ENCODE measurements at places on chromosomes 7 and 10.

- no peaks in the 10 kb centered on the region for H3K27me3 ChIP-seq
- H3K4me1 ChIP-seq, result no peaks in the 10 kb centered on the region
- no peak overlapping the region for H3K4me3 ChIP-seq
- H3K36me3 ChIP-seq, result no peaks in the 10 kb centered on the region
Measured at GRCh38 chr10:10519674-10520073, 498.0 kb upstream of the CELF2 start.

DNA sequence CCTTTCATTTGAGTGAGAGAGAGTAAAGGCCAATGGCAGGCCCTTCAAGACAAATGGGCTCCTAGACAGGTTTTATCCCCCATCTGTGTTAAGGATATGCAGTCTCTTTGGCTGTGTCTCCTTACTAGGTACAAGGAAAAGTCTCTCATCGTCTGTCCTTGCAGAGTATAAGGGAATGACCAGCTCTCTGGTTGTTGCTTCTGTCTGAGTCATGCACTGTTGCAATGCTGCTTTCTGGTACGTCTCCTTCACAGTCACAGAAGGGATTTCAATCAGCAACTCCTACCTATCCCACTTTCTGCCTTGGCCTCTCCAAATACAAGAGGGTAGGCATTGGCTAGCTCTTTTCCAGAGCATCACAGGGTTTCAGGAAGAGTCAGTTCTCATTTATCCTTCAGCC lies 48.1 kb downstream of the CTTNBP2 start:
- DNase-seq, result no peak
- H3K4me3 ChIP-seq, result no peak overlapping the region
- H3K27me3 ChIP-seq, result no peaks in the 10 kb centered on the region
- H3K4me1 ChIP-seq, result peaks cover 6% of the 10 kb centered on the region
- no peaks in the 10 kb centered on the region for H3K36me3 ChIP-seq

DNA sequence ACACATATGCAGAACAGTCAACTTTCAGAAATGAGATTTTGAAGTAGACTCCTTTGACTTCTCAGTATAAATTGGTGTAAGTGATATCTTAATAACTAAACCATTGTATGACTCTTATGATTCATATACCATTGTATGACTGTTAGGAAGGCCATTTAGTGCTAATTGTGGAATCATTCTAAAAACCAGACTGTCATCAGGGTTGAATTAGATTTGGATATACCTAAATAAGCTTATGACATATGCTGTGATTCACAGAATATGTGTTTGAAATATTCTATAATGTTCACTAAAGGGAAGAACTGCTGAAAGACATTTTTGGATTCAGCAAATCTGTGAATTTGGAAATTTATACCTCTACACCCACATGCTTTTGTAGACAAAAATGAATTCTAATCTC lies 438.1 kb downstream of the MDFIC start:
- no peaks in the 10 kb centered on the region for H3K36me3 ChIP-seq
- H3K27me3 ChIP-seq, result no peaks in the 10 kb centered on the region
- H3K4me3 ChIP-seq, result no peak overlapping the region
- H3K4me1 ChIP-seq, result no peaks in the 10 kb centered on the region
- H3K27ac ChIP-seq, result no peak overlapping the region
- no peak for DNase-seq

DNA sequence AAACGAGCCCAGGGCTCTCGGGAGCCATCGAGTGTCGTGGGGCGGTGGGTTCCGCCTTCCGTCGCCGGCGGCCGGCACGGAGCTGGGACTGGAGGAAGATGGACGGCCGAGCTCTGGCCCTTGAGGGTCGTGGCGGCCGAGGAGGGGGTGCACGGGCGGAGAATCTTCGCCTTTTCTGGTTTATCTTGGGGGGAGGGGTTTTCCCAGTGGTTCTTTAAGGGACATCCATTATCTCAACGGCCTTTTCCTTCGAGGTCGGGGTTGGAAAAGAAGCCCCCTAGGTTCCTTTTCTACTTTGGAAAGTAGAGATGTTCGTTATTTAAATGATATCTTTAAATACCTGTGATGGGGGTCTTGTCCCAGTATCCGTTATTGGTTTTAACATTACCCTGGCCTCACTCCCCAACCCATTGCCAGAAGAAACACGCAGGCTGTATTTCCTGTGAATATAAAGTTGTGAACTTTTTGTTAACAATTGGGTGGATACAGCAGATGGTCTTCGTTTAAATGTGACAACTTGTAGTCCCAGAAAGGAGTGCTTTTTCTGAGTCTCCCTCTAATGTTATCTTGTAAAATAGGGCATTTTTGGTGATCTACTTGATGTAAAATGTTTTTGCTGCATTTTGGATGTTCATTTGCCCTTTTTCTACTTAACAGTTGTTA lies 765 bp downstream of the CCAR1 start:
- peaks cover 2% of the 10 kb centered on the region for H3K4me1 ChIP-seq
- peaks cover 31% of the 10 kb centered on the region for H3K36me3 ChIP-seq
- no peak for DNase-seq
- H3K27ac ChIP-seq, result peak overlapping the region; percentile 97
- no peaks in the 10 kb centered on the region for H3K27me3 ChIP-seq

- no peak overlapping the region for H3K4me3 ChIP-seq
- H3K4me1 ChIP-seq, result no peaks in the 10 kb centered on the region
- H3K27ac ChIP-seq, result no peak overlapping the region
- no peak for DNase-seq
Measured at GRCh38 chr7:159167139-159167538, 22.5 kb upstream of the VIPR2 start.

GRCh38 chr7:69122953-69123352 lies 475.3 kb upstream of the AUTS2 start:
- H3K27me3 ChIP-seq, result no peaks in the 10 kb centered on the region
- H3K27ac ChIP-seq, result no peak overlapping the region
- no peak overlapping the region for H3K4me3 ChIP-seq
- DNase-seq, result no peak
- no peaks in the 10 kb centered on the region for H3K36me3 ChIP-seq
- no peaks in the 10 kb centered on the region for H3K4me1 ChIP-seq

DNA sequence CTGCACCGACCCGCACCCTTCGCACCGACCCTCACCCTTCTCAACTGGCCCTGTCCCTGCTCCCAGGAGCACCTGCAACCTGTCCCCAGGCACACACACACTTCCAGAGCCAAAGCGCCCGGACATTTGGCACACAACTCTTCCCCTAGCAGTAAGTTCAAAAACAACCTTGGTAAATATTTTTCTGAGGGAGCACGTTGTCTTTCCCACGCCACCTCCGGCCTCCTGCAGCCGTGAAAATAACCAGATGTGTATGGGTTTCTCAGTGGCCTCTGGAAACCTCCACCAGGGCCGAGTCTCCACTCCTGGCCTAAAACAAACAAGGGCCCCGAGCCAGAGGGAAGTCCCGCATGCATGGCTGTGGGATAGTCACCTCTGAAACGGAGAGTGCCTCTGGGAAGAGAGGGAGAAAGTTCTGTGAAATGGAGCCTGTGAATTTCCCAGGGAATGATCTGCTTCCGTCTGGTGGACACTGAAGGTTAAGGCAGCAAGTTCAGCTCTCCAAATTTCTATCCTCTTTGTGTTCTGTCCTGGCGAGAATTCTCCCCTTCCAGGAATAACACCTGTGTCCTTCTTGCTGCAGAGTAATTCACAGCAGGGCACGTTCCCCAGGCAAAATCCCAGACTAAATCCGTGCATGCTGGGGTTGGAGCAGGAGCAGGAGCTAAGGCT lies 15.8 kb downstream of the PODXL start:
- peak overlapping the region; percentile 29 for H3K27ac ChIP-seq
- DNase-seq, result no peak
- H3K27me3 ChIP-seq, result no peaks in the 10 kb centered on the region
- H3K36me3 ChIP-seq, result peaks cover 21% of the 10 kb centered on the region
